ENCODE measurements at places on chromosomes 16 and 17.

DNA sequence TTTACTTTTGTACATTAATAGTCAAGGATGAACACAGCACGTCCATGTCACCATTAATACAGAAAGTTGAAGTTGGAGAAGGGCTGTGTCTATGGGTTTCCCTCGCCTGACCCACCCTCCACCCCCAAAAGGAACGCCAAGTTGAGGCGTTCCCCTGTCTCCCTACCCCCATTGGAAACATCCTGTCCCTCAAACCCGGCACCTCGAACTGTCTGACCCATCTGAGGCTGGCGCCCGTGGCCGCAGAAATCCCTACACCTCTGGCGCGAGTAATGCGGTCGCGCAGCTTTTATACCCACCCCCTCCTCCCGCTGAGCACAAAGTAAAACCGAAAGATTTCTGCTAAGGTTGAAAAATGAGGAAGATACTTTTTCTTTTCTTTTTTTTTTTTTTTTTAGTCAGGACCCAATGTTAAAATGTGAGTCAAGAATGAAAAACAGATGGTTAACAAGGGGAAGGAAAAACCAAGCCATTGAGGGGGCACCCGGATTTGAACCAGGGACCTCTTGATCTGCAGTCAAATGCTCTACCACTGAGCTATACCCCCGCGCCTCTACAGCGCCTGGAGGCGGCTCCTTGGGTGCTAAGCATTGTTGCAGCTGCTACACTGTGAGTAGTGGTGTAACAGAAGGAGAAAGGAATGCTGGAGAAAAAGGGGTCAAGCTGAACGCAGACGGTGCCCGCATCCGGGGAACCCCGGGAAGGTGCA, 887 bp upstream of the LASP1 start:
- DNase-seq, result peak; percentile 83

- no peak for DNase-seq
These were observed 204.6 kb downstream of the SEC14L1 start for GRCh38 chr17:77345260-77345910.

- DNase-seq, result no peak
These were observed 10.4 kb downstream of the DCUN1D3 start for GRCh38 chr16:20889625-20890275.

DNA sequence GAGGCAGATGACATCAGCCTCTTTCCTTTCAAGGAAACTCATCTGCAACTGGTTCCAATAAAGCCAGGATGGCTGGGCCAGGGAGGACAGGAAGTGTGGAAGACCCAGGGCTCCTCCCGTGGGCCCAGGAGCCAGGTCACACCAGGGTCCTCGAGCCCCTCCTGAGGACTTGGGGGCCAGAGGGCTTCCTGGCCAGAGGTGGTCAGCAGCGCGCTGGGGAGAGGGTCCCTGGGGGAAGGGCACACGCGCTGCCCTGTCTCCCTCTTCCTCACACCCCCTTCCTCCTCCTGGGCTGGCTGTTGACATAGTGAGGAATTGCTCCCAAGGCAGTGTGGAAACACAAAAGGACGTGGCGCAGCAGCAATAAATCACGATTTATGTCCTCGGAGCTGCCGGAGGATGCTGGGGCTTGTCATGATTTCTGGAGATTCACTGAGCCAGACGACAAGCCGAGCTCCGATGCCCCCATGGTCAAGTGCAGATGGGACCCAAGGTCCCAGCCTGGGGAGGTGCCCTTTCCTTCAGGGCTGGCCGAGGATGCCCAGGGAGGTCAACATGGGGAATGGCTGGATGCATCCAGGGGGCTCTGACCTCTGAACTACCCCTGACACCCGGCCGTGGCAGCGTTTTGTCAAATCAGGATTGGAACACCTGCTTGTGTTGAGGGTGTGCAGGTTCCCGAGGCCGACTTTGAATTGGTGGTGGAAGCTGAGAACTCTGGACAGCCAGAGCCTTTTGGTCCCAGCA, 152.6 kb downstream of the IRF8 start:
- no peak for DNase-seq

GRCh38 chr16:22098405-22099255, 6.3 kb downstream of the VWA3A start:
- DNase-seq, result peak; percentile 47

- no peak for DNase-seq
These were observed 477 bp upstream of the ARHGAP27 start for GRCh38 chr17:45433159-45433535.

GRCh38 chr17:42629411-42630009, 20.0 kb downstream of the TUBG1 start:
- DNase-seq, result no peak

- DNase-seq, result no peak
These were observed 24.7 kb downstream of the DEF8 start for GRCh38 chr16:89973235-89973634.

GRCh38 chr17:81315129-81315884, 20.2 kb upstream of the SLC38A10 start:
- no peak for DNase-seq

DNA sequence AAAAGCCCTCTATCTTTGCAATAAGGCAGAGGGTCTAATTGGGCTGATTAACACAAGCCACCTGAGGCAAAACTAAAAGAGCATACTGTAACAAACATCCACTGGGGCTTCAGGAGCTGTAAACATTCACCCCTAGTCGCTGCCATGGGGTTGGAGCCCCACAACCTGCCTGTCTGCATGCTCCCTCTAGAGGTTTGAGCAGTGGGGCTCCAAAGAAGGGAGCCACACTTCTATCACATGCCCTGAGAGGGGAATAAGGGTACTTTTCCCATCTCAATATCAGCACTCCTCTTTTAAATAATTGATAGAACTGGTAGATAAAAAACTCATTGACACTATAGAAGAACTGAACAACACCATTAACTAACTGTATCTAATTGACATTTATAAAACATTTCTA, 130.1 kb upstream of the COX10 start:
- peak; percentile 4 for DNase-seq

- DNase-seq, result no peak
These were observed 7.8 kb downstream of the ZFHX3 start for GRCh38 chr16:73040136-73040535.

DNA sequence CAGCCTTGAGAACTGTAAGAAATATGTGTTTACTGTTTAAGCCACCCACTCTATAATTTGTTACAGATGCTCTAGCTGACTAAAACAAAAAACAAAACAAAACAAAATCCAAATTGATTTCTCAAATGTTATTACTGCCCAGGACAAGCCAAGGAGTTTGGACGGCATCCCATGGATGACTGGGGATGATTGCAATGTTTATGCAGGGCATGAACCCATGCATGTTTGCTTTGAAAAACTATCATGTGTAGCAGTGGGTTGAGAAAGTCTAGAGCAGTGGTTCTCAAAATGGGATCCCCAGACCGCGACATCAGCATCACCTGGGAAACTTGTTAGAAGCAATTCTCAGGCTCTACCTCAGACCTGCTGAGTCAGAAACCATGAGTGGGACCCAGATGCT, 223.2 kb upstream of the PSMD7 start:
- no peak for DNase-seq

DNA sequence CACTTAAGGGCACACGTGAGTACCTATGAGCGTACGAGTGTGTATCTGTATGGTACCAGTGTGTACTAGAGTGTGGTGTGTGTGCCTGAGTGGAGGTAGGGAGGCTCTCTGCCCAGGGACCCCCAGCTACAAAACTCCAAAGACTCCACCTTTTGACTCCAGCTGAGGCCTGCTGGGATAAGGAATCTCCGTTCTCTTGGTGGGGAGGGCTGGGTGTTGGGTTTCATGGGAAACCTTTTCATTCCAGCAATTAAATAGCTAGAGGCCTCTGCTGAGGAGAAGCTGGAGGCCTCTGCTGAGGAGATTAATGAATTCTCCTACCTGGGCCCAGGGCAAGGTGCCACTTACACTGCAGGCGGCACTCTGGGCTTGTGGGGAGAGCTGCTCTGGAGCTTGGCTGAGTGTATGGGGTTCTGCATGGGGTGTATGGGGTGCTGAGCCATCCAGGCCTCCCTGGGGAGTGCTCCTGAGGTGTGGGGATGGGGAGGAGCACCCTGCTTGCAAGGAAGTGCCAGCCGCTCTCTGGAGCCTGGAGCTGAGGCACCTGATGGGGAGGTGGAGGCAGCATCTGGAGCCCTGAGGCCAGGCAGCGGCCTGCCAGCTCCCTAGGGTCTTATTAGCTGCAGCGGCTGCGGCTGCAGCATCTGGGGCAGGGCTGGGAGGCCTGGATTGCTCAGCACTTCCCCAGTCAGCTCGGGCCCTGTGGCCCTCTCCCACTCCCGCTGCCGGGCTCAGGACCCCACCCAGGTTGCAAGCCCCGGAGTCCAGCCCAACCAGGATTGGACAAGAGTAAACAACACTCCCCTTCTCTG, 4.6 kb downstream of the ANKRD13B start:
- no peak for DNase-seq

- peak; percentile 14 for DNase-seq
These were observed 957 bp downstream of the OXLD1 start for GRCh38 chr17:81665205-81666091.

DNA sequence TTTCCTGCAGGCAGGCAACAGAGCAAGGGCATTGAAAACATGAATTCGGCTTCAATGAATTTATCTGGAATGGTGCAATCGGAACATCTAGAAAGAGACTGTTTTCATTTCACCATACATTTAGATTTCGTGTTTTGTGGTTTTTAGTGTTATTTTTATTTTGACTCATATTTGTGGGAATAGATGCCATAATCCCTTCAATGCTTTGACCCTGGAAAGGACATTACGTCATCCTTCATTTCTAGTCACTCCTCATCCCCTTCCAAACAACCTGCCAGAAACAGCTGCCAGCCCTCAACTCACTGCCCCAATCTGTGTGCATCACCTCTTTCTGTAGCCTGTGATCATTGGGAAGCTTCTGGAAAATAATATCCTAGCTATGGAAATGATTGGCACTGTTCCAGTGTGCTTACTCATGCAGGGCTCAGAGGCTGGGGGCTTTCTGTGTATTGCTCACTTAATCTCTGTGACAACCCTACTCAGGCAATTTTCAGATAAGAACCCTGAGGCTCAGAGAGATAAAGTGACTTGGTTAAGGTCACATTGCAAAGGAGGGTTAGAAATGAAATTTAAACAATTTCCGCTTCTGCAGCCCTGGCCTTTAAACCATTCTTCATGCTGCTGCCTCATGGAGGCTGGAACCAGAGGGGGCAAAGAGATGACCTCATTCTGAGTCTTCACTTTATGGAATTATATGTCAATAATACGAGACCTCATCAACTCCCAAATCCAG, 9.5 kb upstream of the KSR1 start:
- peak; percentile 71 for DNase-seq

DNA sequence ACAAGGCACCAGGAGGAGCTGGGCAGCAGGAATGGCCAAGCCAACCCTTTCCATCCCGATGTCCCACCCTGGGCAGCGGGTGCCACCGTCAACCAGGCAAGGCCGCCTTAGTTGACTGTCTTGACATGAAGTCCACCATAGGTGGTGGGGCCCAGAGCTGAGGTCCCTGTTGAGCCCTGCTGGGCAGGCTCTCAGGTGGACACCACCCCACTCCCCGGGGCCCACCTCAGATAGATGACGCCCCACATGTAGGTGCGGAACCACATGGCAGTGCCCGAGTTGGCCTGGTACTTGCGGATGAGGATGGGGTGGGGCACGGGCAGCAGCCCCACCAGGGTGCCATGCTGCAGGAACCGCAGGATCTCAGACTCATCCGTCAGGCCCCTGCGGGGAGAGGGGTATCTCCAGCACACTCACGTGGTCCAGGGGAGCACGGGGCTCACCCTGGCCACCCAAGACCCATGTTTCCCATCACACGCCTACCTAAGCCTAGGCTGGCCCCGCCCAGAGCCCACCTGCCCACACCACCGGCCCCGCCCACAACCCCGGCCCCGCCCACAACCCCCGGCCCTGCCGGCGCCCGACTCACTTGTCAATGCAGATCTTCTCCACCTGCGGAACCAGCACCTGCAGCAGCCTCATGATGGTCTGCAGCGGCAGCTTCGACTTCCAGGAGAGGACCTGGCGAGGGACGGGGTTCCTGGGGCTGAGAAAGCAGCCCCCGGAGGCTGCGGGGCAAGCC, 16.2 kb downstream of the OTOP3 start:
- no peak for DNase-seq

DNA sequence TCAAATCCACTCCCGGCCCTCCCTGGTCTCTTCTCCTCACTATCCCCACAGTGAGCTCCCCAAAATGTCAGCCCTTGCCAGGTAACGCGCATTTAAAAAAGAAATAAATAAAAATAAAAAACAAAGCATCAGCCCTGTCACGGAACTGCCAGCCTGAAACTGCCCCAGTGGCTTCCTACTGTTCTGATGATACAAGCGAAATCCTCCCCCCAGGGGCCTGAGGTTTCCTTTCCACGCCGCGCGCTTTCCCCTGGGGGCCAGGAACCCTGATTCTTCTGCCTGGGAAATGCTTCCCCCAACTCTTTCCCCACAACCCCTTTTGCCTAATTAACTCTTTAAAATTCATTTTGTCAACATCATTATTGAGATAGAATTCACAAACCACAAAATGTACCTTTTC, 12.2 kb upstream of the RPH3AL start:
- no peak for DNase-seq

DNA sequence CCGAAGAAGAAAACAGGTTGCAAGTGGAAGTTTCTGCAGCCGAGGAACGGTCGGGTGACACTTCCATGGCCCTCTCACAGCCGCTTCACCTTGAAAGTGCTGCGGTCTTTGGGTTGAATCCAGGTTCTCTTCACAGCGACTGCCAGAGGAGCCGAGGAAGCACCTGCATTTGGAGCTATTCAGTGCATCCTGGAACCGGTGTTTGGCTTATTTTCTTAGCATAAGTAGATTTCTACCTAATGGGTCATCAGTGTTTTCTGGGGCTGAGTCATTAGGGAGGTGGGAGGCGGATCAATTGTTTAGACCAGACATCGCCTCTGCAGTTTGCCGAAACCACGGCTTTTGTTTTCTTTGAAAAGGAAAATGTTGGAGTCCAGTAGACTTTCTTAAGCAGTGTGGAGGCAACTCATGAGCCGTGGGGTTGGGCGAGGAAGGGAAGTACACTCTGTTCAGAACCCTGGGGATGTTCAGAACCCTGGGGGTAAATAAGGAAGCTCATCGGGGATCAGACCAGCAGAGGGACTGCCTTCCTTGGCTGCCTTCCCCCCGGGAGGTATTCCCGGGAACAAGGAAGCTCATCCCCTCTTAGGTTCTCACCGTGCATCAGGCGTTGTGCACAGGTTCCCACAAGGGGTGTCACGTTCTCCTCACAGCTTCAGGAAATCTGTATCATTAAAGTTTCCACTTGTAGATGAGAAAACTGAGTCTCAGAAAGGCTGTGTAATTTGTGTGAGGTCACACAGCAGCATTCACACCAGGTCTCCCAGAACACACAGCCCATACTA, 361.5 kb downstream of the SNX29 start:
- no peak for DNase-seq

Data from RPMI7951 (cell line).